ENCODE measurements at places on chromosomes 1 and 21.
A peak's percentile ranks its signal among the peaks of the same experiment; 100 is the strongest.

- no peak for DNase-seq
Observed at GRCh38 chr1:91712981-91713841, 172.7 kb downstream of the TGFBR3 start.

- no peak for DNase-seq
Observed at GRCh38 chr1:10082785-10083479, 50.2 kb downstream of the UBE4B start.

GRCh38 chr1:119646521-119647227 is 1.4 kb downstream of the ZNF697 start:
- DNase-seq = no peak

DNA sequence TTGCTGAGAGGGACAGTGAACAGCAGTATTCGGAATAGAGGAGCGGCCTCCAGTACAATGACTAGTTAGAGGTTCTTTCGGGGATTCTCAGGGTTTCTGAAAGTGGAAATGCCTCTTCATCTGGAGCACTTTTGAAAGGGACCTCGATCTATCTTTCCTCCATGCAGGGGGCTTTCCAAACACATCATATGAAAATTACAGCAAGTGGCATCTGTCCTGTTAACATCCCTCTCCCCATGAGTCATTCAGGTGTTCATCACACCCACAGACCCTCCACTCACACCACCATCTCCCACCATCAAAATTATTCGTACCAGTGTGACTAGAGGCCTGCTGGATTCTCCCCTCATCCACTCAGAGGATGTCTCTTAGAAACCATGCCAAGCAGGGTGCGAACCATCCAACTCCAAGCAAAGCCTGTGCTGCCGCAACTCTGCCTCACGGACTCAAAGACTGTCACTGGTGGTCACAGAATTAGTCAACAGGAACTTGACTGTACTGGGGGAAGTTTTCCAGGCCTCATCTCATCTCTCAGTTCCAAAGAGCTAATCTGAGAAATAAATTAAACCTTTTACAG is 211.1 kb downstream of the MRPL39 start:
- no peak for DNase-seq

GRCh38 chr1:245234217-245235081 is 79.7 kb downstream of the KIF26B start:
- no peak for DNase-seq

GRCh38 chr21:17763288-17764037 is 55.7 kb downstream of the C21orf91 start:
- no peak for DNase-seq

DNA sequence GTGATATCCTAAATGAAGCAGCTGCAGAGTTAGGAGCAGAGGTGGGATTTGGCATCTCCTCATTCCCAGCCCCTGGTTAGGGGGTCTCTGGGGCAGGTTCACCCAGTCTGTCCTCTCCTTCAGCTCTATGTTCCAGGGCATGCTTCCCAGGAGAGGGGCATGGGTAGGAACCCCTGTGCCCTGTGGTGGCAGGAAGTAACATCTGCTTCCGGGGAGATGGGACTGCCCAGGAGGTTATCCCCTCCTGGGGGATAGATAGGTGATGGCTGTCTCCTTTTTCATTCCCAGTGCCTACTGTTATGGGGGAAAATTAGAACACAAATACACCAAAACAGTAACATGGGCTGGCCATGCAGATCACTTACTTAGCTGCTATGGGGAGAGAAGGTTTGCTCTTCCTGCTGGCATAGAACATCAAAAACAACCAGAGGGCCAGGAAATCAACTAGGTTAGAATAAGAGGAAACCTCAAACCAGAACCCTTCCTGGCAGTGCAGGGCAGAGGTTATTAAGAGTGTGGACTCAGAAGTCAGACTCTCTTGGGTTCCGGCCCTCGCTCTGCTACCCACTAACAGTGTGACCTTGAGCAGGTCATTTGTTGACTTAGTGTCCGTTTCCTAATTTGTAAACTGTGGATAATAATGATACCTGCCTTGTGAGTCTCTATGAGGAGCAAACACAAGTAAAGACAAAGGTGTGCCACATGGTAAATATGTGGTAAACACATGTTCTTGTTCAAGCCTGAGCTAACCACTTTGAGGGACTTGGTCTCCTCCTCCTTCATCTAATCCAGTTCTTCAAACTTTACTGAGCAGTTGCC is 157.8 kb upstream of the JUN start:
- DNase-seq = no peak

- DNase-seq = no peak
Observed at GRCh38 chr21:25709684-25710265, 24.9 kb downstream of the ATP5PF start.

DNA sequence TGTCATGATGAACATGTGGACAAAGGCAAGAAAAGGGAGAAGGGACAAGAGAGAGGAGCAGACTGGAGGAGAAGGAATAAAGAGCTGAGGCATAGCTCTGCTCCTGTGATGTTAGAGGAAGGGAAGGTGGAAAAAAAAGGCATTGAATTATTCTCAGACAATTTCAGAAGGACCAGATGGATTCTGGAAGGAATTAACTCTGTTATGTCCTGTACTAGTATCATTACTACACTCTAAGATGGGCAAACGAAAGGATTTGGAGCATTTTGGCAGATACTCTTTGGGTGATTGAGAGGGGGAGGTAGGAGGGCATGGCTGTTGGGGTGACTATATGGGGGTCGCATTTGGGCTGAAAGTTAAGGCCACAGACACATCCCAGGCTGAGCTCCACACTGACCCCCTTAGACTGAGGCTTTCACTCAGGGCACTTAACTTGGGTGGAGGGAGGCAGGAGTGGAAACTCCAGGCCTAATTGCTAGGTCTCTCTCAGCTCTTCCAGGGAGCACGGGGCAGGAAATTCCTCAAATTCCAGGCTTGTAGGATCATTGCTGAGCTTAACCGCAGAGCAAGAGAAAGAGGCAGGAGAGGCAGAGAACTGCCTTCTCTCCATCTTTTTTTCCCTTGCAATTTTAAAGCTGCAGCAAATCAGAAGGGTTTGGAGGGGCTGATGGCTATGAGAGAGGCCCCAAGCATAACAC is 25.9 kb downstream of the KIRREL1 start:
- DNase-seq = no peak

DNA sequence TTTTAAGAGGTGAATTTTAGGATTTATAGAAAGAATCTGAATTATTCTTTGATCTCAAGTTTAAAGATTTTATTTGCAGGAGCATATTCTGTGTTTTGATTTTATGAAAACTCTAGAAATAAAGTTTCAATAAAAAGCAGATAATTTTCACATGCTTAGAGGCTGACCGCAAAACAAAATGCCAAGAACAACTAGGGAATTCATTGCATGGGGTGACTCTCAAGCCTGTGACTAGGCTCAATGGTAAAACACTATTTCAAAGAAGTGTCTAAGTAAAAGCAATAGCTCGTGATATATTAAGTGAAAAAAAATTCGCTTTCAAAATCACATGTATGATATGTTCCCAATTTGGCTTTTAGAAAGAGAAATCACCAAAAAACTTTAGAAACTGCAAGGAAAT is 49.6 kb downstream of the RPL5 start:
- no peak for DNase-seq

- DNase-seq = peak; percentile 56
Observed at GRCh38 chr21:43812139-43812821, 22.9 kb downstream of the RRP1 start.
